SW 1271 (cell line): ENCODE measurements at places on chromosomes 4 and X.

- DNase-seq, result no peak
Observed at GRCh38 chrX:88586317-88586716, 160.7 kb upstream of the CPXCR1 start.

- no peak for DNase-seq
Observed at GRCh38 chr4:162140051-162140683, 23.6 kb downstream of the FSTL5 start.

DNA sequence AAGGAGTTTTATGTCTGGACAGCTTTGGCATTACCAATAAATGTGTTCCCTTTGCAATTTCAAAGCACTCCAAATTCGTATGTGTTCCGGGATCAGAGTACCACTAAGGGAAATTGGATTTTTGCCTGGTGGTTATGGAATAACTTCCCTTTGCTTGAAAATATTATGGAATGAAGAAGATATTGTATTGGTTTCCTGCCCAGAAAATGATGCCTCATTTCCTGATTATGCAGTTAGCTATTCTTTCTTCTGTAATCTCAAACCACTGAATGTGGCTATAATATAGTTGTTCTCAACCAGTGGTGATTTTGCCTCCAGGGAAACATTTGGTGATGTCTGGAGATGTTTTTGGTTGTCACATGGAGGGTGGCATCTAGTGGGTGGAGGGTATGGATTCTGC lies 142.9 kb downstream of the PCDH7 start:
- DNase-seq, result no peak

GRCh38 chr4:122917731-122918130 lies 4.7 kb downstream of the NUDT6 start:
- no peak for DNase-seq

GRCh38 chrX:106897259-106897658 lies 5.9 kb downstream of the RIPPLY1 start:
- DNase-seq, result no peak

- no peak for DNase-seq
Observed at GRCh38 chr4:15425520-15425919, 2.3 kb upstream of the C1QTNF7 start.

GRCh38 chr4:165828928-165829327 lies 44.1 kb upstream of the TLL1 start:
- no peak for DNase-seq
